ENCODE measurements at places on chromosomes 13 and 19. TPM values are rescaled to one million over a fixed set of nuclear protein-coding genes. Genes with fewer than 3 reads are reported as not detected.

DNA sequence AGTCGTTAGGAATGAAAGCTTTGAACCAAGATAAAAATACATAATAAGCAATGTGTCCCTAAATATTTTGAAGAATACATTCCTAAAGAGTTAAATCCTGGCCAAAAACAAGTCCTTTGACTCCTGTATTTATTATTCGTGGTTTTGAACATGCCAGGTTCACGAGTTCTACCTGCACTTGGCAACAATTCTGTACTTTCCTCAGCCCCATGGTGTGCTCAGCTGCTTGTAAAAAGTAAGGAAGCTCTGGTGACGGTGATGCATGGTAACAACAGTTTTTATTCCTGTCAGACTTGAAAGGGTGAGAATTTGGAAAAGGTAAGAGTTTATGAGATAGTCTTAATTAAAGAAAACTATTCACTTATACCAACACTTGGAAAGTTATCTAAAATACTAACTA, 95.0 kb upstream of the KLF12 start:
- no peak for DNase-seq

GRCh38 chr19:1970003-1970805, 29.2 kb downstream of the CSNK1G2 start:
- DNase-seq, result no peak

GRCh38 chr19:38900202-38900629, 447 bp downstream of the NFKBIB start:
- no peak for DNase-seq

GRCh38 chr13:41960211-41960636, 685 bp downstream of the VWA8 start:
- DNase-seq, result peak; percentile 63

- DNase-seq, result peak; percentile 85
These were observed 11.6 kb upstream of the OR1M1 start for GRCh38 chr19:9075064-9075949.

- DNase-seq, result no peak
These were observed 2.0 kb upstream of the ZBTB45 start for GRCh38 chr19:58521651-58522050.

DNA sequence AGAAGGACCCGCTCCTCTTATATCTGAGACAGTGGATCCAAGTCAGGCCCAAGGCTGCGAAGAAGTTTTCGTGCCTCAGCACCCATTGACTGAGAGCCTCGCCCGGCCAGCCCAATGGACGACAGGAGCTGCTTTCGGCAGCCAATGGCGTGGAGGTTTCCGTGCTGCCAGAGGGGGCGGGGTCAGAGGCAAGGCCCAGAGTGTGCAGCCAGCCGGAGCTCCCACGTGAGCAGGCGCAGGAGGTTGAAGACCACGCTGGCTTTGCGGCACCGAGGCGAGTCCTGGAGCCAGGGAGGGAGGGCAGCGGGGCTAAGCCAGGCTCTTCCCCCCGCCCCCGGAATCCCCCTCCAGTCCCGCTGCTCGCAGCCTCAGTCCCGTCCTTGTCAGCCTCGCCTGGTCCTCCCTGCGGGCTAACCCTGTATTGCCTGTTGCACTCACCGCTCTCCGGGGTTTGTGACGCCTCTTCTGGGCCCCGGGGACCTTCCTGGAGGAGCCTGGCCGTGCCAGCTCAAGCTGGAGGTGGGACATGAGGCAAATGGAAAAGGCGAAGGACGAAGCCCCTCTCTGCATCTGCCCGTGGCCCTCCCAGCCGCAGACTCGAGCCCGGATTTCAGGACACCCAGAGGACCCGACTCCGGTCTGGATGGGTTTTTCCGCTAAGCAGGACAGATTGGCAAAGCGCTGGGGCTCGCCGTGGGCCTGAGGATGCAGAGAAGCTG, 1.5 kb downstream of the IFNL4 start:
- DNase-seq, result peak; percentile 25

DNA sequence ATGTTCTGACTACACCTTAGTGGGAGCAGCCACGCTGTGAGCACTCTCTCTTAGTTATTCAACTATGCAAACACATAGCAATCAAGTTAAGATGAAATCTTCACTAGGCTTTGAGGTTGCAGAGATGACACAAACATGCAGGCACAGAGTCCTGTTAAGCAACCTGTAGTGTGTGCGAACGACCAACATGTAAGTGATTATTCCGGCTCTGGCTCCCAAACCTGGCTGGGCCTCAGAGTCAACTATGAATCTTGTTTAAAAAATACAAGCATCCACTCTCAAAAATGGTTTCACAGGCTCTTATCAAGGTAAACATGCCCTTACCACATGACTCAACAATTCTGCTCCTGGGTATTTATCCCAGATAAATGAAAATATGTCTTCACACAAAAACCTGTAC, 91.4 kb downstream of the IRS2 start:
- no peak for DNase-seq

DNA sequence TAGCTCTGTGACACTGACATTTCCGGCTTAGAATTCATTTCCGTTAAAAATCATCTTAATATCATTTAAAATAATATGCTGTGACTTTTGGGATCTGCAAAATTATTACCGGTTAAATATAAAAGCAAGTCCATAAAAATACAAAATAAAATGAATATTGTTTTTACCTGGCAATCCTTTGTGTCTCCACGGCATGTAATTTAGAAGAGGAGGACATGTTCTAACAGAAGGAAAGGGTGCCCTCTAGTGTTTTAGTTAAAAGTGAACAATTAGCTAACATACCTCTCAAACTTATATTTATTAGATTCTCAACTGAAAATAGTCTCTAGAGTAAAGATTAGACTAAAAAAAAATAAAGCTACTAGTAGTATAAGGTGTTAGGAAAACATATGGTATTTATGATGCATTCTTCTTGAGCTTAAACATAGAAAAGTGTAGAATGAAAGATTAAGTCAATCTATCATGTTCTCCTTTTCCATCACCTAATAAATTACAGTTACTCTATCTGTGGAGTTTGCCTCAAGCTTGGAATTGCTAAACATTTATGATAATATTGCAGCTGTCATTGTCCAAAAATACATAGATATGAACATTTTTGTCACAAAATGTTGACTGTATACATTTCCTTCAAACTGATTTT, 676.7 kb upstream of the SPRY2 start:
- peak; percentile 20 for DNase-seq

- DNase-seq, result no peak
These were observed 177.0 kb downstream of the ZNF536 start for GRCh38 chr19:30549151-30549550.

DNA sequence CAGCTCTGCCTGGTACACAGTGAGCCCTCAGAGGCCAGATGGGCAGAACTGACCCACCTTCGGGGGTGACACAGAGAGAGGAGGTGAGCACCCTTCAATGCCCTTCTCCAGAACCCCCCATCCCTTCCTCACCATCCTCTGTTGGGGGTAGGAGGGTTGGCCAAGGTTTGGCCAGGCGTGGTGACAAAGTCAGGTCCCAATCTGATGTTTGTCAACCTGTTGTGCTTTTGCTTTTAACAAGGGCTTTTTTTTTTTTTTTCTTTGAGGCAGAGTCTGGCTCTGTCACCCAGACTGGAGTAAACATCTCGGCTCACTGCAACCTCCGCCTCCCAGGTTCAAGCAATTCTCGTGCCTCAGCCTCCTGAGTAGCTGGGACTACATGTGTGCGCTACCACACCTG, 7.3 kb downstream of the PTGIR start:
- DNase-seq, result no peak

CGB2 gene
- not detected for polyA plus RNA-seq

RFXAP gene
- polyA plus RNA-seq, result 6.9 TPM

PTGIR gene
- 4.8 TPM for polyA plus RNA-seq

ZNF560 gene
- polyA plus RNA-seq, result 0.06 TPM

OR10H1 gene
- polyA plus RNA-seq, result not detected

RNF17 gene
- not detected for polyA plus RNA-seq

ING1 gene
- polyA plus RNA-seq, result 15.1 TPM

FFAR2 gene
- polyA plus RNA-seq, result 3.1 TPM

MCF2L gene
- polyA plus RNA-seq, result 30.9 TPM

ZSCAN22 gene
- polyA plus RNA-seq, result 3.2 TPM

Data from large intestine (tissue), 12 donors.